Activated CD4-positive, alpha-beta T cell treated with anti-CD3 and anti-CD28 coated beads, Interleukin-2, amount 50 U/mL, for 48 hours (primary cell): ENCODE measurements at places on chromosomes 16 and 17.

DNA sequence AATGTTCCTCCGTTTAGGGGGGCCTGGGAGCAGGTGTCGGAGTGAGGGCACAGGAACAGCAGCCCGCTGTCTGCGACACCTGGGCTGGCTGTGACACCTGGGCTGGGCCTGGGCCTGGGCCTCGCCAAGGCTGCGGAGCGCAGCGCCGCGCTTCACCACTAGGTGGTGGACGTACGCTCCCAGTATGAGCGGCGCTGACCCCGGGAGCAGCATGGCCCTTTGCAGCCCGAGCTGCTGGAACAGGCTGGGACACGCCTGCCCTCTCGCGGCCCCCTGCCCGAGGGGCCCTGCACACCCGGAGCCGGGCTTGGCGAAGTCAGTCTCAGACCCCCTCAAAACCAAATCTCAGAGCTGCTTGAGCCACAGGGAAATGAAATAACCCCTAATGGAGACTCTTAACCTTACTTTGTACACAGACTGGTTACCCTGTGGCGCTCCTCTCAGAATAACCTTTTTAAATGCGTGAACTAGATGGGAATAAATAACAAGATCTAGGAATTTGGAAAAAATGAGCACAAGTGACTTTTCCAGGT lies 38.6 kb upstream of the FA2H start:
- DNase-seq, result peak; percentile 83

DNA sequence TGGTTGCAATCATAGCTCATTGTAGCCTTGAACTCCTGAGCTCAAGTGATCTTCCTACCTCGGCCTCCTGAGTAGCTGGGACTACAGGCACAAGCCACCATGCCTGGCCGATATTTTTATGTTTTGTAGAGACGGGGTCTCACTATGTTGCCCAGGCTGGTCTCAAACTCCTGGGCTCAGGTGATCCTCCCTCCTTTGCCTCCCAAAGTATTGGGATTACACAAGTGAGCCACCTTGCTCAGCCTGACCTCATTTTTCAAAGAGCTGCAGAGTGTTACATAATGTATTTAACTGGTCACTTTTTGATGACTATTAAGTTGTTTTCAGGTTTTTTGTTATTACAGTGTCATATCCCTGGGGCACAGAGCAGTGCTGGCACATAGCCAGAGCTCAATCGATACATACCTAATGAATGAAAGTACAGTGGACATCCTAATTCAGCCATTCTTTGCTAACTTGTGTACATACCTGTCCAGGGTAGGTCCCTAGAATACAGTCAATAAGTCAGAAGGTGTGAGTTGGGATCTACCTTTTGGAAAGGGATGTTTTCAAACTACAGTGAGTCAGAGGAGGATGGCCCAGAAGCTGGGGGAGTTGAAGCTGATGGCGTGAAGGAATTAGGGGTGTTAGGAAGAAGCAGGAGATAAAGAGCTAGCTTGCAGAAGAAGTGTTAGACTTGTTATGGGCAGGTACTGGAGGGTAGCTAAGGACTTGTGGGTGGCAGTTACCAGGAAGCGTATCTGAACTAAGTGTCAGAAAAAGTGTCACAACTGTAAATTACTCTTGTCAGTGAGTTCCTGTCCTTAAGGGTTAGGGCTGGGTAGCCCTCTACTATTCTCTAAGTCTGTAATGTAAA lies 20.1 kb upstream of the CYLD start:
- DNase-seq, result no peak

GRCh38 chr16:18803569-18804462 lies 2.5 kb upstream of the ARL6IP1 start:
- no peak for DNase-seq

DNA sequence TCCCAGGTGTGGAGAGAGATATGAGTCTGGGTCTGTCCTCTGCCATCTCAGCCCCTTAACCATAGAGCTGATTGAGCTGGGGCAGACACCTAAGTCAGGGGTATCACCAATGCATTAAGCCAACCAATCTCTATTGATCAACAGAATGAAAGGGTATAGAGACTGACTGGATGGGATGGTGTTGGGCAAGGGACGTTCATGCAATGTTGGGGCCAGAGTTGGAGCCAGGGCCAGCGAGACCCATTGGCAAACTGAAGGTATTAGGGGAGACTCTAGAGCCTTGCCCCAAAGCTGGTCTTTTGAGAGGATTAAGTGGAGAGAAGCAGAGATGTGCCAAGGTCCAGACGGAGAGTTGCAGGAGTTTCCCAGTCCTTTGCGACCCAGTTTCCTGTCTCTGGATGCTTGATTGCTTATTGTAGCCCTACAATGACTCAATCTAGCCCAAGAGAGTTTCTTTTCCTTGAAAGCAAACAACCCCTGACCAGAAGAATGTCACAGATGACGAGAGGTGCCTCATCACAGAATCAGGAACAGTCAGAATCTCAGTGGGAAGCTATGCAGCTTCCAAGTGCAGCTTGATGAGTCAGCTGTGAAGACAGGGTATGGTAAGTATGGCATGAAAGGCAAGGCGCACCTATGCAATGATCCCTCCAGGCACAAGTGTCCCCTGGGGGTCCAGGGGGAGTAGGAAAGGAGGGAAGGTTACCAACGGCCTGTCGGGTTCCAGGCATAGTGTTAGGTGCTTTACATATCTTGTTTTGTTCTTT lies 137.2 kb downstream of the UTP18 start:
- no peak for DNase-seq

DNA sequence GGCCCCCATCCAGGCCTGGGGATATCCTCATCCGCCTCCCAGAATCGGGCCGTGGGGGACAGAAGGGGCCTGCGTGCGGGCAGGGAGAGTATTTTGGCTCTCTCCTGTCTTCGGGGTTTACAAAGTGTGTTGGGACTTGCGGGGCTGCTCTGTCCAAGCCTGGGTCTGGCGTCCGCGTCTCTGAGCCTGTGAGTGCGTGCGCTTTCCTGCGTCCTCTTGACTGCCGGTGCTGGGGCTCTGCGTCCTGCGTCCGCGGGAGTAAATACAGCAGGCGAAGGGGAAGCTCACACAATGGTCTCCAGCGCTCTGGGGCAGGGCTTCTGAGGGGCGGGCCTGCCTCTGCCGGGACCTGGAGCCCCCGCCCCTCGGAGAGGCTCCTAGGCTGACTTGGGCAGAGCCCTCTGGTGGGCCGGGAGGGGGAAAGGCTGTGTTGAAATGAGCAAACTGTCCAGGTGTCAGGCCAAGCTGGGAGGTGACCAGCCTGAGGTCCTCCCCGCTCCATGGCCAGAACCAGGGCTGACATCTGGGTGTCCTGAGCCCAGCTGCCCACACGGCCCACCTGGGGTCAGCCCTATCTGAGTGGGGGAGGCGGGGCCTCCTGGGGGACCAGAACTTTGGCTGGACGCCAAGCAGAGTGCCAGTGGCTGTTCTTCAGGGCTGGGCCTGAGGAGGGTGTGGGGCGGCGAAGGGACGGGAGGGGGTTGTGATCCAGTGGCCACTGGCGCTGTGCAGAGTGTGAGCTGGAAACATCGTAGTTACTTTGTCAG lies 233.6 kb downstream of the SEC14L1 start:
- DNase-seq, result peak; percentile 77

GRCh38 chr17:82592767-82593589 lies 55.3 kb downstream of the WDR45B start:
- peak; percentile 52 for DNase-seq

DNA sequence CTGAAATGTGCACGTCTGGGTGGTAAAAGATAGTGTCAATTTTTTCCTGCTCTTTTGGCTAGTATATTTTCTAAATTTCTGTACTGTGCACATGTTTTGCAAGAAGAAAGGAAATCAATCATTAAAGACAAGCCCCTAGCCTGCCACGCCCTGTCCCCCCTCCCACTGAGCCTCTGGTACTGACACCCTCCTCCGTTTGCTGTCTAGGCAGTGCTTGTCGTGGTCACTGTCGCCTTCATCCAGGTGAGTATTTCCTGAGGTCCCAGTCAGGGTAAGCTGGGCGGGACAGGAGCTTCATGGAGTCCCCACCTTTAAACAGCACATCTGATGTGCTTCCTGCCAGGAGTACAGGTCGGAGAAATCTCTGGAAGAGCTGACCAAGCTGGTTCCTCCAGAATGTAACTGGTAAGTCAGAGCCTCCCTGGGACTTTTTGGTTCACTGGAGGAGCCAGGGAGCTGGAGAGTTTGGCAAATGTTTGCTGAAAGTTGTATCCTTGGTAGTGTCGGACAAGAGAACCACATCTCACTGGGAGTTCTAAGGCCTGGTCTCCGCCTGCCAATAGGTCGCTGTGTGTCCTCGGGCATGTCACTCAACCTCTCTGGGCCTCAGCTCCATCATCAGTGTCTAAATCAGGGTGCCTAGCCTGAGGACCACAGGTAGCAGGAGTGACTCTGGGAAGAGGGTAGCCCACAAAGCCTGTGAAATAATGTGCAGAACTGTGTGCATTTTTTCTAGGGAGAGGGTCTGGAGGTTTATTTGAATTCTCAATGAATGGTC lies 42.2 kb downstream of the ATP2C2 start:
- DNase-seq, result no peak

- DNase-seq, result no peak
Measured at GRCh38 chr17:41907633-41908539, 10.9 kb downstream of the ACLY start.

DNA sequence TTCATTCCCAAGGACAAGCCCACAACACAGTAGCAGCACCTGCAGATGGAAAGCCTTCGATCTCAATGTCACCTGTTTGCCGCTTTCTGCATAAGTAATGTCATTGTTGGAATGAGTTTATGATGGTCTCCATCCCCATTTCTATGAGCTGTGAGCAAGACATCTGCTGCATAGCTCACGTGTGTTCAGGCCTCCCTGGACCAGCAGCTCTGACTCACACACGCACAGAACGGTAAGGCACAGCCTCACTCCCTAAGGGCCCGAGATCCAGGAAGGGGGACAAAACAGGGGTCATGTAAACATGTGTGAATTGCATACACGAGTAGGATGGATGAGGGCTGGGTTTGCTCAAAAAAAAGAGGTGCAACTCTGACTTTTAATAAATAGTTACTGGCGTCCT lies 223.1 kb downstream of the SOX9 start:
- DNase-seq, result no peak

DNA sequence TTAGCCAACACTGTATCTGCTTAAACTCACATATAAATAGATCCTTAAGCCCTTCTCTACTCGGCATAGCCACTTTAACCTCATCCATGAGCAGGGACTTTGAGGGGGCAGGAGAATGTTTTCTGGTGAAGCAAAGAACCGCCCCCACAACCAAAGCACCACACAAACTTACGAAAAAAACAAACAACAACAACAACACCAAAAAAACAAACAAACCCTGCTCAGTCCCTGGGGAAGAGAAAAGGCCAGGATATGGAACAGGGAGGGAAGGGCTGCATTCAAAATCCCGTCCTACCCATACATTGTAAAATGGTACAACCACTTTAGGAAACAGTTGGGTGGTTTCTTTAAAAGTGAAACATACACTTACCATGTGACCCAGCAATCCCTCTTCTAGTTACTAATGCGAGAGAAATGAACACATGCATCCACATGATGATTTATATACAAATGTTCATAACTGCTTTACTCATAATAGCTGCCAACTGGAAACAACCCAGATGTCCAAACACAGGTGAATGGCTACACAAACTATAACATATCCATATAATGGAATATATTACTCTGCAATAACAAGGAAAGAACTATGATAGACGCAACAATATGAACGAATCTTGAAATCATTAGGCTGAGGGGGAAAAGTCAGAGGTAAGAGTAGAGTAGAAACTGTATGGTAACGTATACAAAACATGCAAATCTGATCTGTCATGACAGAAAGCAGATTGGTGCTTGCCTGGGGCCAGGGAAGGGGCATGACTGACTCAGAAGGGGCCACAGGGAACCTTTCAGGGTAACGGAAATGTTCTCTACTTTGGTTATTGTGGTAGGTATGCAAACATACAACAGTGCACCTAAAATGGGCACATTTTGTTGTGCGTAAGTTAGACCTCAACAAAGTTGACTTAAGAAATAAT lies 37.7 kb upstream of the TOB1 start:
- DNase-seq, result peak; percentile 52

DNA sequence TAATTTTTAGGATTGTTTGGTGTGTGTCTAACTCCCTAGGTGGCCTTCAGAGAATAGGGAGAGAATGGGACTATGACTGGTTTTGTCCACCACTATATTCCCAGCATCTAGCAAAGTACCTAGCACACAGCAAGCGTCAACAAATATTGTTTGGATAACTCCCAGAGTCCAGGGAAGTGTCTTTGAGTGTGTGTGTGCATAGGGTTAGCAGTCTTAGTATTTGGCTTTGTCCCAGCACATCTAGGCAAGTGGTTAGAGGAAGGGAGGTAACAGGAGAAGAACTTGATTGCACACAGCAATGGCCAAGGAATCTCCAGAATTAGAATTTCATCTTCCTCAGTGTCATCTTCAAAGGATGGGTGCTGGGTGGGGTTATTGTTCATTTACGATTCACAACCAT lies 385.4 kb upstream of the CDH5 start:
- no peak for DNase-seq

GRCh38 chr17:7951143-7951792 lies 19.3 kb downstream of the CNTROB start:
- DNase-seq, result peak; percentile 46

DNA sequence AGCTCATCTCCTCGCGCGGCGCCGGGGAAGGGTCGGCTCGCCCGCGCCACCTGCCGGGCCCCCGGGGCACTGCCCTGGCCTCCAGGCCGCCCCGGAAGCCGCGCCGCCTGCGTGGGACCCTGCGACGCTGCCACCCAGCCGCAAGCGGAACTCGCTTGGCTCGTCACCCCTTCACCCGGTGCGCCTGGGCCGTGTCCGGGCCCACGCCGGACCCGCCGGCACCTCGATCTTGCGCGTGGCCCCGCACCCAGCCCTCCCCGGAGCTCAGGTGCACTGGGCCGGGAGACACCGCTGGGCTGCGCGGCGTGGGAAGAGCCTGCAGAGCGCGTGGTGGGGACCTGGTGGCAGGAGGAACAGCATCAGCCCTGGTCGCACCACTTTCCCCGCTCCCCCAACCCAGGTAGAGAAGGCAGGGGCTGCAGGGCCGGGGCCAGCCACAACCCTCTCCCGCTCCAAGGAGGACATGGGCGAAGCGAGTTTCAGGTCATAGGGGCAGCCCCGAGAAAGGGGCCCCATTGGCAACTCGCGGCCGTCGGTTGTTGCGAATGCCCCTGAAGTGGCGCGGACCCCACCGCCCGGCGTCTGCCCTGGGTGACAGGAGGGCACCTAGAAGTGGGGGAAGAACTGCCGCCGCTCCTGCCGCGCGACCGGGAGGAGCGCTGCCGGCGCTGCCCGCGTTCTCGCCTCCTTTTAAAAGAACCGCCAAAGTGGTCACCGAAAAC lies 363 bp upstream of the MIF4GD start:
- peak; percentile 84 for DNase-seq

DNA sequence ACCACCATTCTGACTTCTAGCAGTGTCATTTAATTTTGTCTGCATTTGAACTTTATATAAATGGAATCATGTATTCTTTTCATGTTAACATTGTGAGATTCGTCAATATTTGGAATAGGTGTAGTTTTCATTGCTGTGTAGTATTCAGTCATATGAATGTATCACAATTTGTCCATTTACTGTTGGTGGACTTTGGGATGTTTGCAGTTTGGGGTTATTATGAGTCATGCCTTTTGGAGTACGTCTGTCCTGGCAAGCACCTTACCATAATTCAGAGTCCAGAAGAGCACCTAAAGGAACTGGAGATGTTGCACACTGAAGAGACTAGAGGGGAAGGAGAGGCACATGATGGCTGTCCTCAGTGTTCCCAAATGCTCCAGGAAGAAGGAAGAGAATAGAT lies 3.1 kb upstream of the PHKG2 start:
- DNase-seq, result no peak

GRCh38 chr16:29906520-29907244 lies 6.4 kb downstream of the ASPHD1 start:
- DNase-seq, result no peak
